ENCODE measurements at places on chromosomes 2 and 18.
A peak's percentile ranks its signal among the peaks of the same experiment; 100 is the strongest.

DNA sequence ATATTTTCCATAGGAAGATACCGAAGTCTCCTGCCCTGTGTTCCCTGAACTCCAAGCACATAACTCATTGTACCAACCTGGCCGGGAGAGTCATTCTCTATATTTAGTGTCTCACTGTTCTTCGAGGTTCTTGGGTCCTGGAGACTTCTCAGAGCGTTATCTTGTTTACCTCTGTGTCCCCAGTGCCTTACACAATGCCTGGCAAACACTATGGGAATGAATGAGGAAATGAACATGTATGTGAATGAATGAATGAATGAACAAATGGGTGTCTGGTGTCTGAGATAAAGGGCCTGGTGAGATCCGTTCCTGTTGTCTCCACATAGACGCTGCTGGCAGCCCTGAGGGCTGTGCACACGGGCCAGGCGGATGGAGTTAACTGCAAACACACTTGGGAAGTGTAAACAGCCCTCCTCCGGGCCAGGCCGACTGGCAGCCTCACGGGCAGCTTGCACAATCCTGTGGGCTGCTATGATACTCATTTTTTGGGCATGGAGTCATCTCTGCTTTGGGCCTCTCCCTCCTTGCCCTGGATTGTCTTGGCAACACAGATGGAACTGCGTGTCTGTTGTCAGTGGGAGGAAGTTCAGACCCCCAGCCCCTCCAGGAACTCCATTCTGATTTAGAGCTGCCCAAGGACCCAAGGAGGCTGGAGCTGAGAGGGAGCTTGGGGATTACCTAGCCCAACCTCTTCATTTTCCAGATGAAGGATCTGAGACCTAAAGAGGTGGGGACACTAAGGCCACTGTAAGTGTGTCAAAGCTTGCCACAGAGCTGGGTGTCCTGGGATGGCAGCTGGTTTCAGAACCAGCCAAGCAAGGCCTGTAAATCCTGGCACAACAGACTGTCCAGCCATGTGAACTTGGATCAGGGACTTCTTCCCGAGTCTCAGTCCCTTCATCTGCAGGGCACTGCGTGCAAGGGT, 124.4 kb downstream of the INHBB start:
- DNase-seq, result no peak

GRCh38 chr2:109102588-109103233, 26.3 kb upstream of the SH3RF3 start:
- peak; percentile 47 for DNase-seq

GRCh38 chr2:31413862-31414550, 536 bp downstream of the XDH start:
- DNase-seq, result no peak

DNA sequence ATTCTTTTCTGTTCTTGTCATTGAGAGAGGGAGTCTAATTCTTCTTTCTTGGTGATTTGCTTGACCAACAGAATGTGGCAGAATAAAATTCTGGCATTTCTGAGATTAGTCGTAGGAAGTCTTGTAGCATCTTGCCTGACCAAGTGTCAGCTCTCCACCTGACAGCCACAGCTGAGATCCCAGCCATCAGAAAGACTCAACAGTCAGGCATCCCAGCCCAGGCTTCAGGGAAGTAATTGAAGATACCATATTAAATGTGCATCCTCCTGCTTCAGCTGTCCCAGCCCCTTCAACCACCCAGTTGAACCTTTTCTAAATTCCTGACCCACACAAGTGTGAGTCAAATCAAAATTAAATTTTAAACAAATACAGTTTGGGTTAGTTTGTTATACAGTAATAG, 208.3 kb downstream of the PIK3C3 start:
- DNase-seq, result no peak

DNA sequence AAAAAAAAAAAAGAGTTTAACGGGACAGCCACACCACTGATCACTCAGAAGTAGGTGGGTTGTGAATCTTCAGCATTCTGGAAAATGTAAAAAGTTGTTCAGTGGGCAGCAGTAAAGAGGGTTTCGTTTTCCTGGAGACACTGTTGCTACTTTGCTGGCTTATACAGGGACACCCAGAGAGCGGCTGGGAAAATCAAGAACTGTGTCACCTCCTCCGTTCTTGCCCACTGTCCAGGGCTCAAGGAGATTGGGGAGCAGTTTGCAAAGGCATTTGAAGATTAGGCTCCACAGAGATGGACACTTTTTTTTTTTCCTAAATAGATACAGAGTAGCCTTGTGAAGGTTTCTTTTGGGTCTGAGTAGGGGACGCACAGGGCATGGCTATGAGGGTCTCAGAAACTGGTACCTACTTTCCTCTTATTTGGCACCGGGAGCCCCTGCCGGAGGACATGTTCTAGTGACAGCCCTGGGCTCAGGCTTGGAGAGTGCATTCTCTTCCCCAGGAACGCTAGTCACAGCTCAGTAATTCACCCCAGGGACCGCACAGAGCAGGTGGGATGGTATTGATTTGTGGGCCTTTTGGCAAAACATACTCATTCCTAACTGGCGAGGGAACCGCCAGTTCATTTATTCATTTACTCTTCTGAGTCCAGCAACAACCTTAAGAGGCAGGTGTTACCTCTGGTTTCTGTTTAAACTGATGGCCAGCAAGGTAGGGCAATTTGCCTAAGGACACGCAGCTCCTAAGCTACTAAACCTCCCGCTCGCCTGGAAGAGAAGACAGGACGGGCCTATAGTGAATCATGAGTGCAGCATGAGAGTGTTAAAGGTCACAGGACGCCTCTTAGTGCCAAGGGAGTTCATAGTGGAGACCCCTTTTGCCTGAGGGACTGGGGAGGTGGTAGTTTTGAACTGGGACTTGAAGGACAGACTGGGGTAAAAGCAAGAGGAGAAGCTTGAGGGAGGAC, 53.1 kb downstream of the HPCAL1 start:
- DNase-seq, result no peak

- no peak for DNase-seq
Observed at GRCh38 chr2:8334866-8335325, 347.0 kb upstream of the ID2 start.

- DNase-seq, result no peak
Observed at GRCh38 chr2:40197121-40197520, 254.8 kb downstream of the SLC8A1 start.

GRCh38 chr18:33460681-33461080, 20.2 kb upstream of the CCDC178 start:
- no peak for DNase-seq
